ENCODE measurements at places on chromosomes 5 and 9.

GRCh38 chr9:121781701-121782464, 130.4 kb downstream of the DAB2IP start:
- no peak for DNase-seq

- no peak for DNase-seq
Measured at GRCh38 chr9:137564817-137565411, 13.2 kb downstream of the MRPL41 start.

DNA sequence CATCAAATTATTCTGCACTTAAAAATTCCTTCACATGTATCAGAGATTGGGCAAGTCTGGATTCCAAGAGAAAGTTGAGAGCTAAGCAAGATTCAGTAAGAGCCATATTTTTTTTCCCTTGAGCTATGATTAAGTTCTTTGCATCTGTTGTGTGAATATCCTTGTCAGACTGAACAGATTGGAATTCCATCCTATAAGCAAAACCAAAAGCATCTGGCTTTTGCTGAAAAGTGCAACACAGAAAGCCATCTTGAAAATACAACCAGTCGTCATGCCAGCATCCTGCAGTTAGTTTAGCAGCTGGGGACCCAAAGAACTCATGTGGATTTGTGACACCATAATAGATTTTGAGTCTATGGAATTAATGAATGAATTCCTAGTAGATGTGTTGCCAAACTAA, 316.9 kb downstream of the MTRR start:
- DNase-seq = no peak

GRCh38 chr5:39713250-39713916, 288.6 kb upstream of the DAB2 start:
- peak; percentile 93 for DNase-seq

GRCh38 chr9:100724886-100725285, 147.0 kb downstream of the CAVIN4 start:
- no peak for DNase-seq

DNA sequence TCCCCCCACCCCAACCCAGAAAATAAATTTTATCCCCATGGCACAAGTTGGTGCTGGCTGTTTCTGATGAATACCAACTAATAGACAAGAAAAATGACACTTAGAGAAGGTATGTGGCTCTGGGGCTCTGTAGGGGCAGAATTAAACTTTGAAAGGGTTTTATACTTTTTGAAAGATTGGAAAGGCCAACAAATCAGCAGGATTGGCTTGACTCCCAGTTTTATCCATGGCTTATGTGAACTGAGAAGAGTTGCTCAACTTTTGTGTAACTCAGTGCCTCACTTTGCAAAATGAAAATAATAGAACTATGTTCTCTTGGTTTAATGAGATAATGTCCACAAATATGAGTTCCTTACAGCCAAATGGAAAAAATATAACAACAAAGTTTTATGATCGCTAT, 288.9 kb upstream of the KIF2A start:
- DNase-seq = no peak

DNA sequence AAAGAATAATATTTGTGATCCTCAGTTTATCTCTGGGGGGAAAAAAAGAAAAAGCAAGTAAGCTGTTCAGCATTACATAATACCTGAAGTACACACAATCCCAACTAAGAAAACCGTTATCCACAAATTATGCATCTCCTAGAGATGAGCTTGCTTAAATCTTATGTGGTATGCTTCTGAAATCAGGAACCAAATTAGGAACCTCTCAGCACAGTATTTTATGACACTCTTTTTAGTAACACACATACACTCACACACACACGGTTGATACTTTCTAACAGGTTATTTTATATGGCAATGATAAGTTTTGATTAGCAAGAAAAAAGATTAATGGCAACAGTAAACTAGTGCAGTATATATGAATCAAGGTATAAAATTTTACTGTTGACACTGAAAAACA, 1.2 kb upstream of the ZNF510 start:
- DNase-seq = no peak

- no peak for DNase-seq
Measured at GRCh38 chr9:98836206-98836605, 28.7 kb downstream of the GALNT12 start.

- DNase-seq = no peak
Measured at GRCh38 chr5:38465061-38465460, 91.4 kb downstream of the LIFR start.

GRCh38 chr9:68495247-68495646, 45.4 kb downstream of the TMEM252 start:
- DNase-seq = no peak

DNA sequence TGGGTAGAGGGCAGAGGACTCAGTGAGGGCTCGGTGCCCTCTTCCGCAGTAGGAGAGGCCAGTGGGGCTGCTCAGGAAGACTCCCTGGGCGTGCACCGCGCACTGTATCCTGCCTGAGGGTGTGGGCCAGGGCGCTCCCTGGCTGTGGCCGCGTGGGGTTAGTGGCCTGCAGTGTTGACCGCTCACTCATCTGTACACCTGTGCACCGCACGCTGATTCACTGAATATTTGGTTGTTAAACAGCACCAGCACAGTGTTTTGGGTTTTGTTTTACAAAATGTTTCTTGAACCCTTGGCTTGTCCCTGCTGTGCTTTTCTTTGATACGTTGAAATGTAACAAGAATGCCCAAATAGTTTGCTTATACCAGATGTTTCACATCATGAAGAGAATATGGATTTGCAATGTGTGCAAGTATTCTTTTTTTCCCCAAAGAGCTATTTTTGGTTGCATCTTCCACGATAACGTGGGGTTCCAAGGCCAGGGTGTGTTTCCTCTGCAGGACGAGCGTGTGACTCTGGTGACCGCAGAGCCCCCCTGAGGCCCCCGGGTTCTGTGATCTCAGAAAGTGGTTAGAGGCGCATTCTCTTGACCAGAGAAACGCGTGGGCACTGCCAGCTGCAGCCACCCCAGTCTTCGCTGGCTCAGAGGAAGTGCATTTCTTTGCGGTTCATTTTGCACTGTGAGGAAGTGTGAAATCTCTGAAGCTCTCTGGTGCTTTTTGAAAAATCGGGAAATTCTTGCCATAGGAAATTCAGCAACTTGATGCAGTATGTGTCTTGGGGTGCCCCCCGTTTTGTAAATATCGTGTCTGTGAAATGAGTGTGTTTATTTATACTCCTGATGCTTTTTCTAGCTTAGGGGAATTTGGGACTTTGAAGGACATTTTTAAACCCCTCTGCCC, 46.9 kb downstream of the AHRR start:
- no peak for DNase-seq

DNA sequence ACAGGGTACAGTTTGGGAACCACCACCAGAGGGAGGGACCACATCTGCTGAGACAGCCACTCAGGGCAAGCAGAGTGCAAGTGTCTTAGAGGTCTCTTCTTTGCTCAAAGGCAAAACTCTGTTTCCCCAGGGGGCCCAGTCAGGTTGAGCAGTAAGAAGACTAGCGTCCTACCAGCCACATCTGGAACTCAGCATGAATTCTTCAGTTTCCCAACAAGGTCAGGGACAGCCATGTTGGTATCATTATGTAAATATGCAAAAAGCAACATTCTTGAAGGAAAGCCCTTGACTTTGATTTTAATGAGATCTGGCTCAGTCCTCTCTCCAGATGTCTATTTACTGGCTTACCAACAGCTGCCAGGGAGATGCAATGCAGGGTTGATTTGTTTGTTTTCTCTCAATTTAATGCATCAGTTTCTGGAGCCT, 46.7 kb downstream of the TGFBI start:
- DNase-seq = no peak

DNA sequence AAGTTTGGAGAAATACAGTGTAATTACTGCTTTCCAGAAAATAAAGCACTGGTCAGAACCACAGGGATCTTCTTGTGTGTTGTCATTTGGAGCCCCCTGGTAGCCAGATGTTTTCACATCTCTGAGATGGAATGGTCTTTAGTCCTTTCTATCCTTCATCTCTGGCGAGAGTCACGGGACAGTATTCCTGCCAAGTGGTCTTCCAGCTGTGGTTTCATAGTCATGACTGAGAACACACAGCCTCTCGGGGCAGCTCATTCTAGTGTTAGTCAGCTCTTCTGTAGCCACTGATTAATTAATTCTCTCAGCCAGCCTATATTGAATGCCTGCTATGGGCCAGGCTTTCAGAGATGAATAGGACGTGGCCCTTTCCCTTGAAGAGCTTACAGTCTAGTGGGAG, 34.1 kb downstream of the HMGXB3 start:
- no peak for DNase-seq

GRCh38 chr9:33628865-33629410, 104.9 kb downstream of the ANKRD18B start:
- no peak for DNase-seq

- no peak for DNase-seq
Measured at GRCh38 chr5:35849860-35850259, 6.8 kb upstream of the IL7R start.

- DNase-seq = no peak
Measured at GRCh38 chr5:98975682-98976407, 47.0 kb upstream of the CHD1 start.

DNA sequence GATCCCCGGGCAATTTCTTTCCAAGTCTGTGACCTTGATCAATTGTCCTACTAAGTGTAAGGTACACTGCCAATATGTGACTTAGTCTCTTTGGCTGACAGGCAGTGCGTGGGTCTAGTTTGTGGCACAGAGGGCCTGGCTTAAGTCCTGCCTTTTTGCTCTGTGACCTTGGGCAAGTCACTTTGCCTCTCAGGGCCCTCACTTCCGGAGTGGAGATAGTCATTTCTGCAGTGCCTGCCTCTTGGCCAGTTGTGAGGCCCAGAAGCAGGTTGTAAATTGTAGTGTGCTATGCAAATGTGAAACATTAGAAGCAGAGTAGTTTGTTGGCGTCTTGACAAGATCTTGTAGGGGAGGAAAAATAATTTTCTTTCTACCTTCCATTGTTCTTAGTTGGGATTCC, 39.0 kb downstream of the KIF4B start:
- DNase-seq = no peak

DNA sequence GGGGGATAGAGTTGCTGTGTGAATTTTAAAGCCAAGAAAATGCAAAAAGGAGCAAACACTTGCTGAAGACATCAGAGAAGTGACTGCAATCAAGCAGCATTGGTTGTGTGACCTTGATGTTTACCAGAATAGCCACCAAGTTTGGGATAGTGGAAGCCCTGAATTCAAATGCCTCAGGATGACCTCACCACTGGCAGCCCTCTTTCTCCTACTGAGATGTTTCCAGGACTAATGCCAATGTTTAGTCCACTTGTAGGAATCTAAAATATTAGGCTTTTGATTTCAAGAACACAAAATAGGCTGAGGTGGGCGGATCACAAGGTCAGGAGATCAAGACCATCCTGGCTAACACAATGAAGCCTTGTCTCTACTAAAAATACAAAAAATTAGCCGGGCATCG, 112.2 kb upstream of the NUDT12 start:
- no peak for DNase-seq

DNA sequence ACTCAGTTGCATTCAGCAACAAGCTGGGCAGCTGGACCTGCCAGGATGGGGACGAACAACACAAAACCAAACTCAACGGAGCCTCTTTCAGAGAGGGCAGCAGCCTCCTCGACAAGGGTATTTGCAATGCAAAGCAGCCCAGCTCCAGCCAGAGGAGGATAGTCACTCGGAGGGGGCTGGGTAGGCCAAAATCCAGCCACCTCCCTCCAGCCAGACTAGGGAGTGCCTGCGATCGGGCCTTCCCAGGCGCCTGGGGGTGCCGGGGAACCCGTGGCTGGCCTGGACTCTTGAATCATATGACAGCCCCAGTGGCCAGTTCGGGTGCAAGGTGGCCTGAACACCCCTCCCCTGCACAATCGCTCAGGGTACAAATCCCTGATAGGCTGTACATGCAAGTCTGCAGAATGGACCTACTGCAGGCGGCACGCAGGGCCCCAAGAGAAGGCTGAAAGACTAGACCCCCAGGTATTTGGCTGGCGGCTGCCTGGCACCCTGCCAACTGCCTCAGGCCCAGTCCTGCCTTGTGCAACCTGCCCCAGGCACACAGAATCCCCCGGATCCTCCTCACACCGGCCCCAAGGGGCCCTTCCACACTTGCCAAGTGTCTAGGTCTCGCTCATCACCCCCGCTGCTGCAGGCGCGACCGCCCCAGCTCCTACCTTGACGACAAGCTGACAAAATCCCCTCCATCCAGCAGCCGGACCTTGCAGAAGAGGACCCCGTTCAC, 1.3 kb downstream of the EEIG1 start:
- peak; percentile 42 for DNase-seq

DNA sequence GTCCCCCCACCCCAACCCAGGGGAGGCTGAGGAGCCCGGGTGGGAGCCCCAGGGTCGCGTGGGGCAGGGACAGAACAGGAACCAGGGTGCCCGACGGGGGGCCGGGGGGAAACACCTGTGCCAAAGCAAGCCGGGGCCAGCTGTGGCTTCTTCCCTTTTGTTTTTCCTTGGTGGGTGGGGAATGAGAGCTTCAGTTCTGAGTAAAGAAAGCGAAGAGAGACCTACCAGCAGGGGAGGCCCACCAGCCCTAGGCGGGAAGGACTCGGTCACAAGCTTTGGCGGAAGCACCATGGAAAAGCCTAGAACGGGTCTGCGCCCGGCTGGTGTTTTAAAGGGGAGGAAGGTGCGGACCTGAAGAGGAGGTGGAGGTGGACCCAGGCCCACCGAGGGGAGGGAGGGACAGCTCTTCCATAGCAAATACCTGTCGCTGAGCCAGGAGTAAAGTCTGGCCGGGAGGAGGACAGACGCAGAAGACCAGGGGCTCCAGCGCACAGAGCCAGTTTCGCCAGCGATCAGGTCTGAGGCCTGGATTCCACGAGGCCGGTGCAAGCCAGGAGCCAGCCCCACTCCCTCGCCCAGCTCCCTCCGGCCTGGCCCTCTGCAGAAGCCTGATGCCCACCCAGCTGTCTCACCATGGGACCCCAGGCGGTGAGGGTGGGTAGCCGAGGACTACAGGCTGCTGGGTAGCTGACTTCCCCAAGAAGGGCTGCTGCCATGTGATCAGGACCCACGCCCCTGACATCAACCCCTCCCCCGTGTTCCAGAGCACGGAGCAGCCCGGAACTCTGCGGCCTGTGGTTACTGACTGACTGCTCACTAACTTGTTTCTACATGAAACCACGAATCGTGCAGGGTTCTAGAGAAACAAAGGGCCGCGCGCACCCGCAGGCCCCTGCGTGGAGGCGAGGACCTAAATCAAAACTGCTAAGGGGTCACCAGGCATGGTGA, 849 bp upstream of the MGAT1 start:
- DNase-seq = no peak

- DNase-seq = no peak
Measured at GRCh38 chr9:35908504-35909125, 675 bp upstream of the SPAAR start.

DNA sequence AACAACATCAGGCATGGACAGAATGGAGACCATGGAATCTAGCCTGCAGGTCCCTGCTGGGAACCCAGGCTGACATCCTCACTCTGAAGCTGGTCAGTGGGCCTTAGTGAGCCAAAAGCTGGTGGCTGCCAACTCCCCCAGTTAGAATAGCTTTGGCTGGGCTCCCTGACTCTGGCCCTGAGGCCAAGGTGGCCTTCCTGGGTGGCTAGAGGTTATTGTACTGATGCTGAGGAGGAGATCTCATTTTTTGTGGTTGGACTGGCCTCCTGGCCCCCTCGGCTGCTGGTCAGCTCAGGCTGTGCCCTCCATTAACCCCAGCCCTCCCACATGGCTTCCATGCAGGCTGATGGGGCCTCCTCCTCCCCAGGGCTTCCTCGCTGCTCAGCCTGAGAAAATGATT, 101.2 kb upstream of the PANK3 start:
- DNase-seq = no peak
